HS-5 (cell line): ENCODE measurements at places on chromosomes 1 and 21.

- DNase-seq: no peak
Observed at GRCh38 chr1:235078480-235079381, 49.9 kb downstream of the TOMM20 start.

DNA sequence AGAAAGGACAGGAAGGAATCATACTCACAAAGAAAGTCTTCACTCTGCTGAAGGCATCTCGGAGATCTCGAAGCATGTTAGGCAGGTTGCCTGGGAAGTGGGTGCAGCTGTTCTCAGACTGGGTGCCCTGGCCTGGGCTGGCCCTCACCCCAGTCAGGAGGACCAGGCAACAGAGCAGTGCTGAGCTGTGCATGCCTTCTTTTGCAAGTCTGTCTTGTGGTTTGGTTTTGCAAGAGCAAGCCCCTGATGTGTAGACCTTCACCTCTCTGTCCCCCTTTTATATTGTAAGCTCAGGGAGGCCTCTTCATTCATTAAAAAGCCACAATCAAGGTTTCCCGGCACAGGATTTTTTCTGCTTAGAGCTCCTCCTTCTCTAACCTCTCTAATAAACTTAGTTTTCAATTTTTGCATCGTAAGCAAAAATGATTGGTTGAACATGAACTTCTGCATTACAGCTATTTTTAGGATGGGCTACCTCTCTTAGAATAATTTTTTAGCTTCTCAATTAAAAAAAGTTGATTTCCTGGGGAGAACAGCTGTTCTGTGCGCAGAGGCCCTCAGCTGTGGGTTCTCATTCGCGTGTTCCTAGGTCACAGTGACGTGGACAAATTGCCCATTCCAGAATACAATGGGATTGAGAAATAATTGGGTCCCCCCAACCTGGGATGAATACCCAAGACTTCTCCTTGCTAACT is at the start of gene IL10:
IL10 (minus strand) TSS at position 252 of the 695 bp plus-strand sequence; CDS start at position 193, 59 bp downstream.
- no peak for DNase-seq

GRCh38 chr1:33578557-33579448 is 106.4 kb downstream of the ZSCAN20 start:
- DNase-seq: no peak

DNA sequence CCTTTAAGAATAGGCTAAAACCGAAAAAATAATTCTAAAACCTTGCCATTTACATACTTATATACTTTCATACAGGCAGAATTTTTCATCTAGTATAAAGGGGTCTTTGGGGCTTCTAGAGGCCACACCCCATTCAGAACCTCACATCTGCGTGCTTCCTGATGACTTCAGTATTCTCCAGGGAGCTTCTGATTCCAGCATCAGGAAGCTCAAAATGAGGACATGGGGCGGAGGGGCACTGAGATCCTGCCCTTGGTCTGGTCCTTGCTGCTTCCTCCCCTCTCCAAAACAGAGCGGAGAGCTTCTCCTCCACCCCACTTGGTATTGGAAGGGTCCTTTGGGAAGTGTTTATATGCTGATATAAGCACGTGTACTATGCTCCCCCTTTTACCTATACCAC is 13.8 kb downstream of the PAX7 start:
- no peak for DNase-seq

- DNase-seq: peak; percentile 28
Observed at GRCh38 chr1:81799939-81800694, 617 bp upstream of the ADGRL2 start.

GRCh38 chr1:43951021-43951985 is 4.6 kb downstream of the IPO13 start:
- DNase-seq: no peak

- peak; percentile 56 for DNase-seq
Observed at GRCh38 chr1:17878837-17879236, 123.7 kb downstream of the ACTL8 start.

DNA sequence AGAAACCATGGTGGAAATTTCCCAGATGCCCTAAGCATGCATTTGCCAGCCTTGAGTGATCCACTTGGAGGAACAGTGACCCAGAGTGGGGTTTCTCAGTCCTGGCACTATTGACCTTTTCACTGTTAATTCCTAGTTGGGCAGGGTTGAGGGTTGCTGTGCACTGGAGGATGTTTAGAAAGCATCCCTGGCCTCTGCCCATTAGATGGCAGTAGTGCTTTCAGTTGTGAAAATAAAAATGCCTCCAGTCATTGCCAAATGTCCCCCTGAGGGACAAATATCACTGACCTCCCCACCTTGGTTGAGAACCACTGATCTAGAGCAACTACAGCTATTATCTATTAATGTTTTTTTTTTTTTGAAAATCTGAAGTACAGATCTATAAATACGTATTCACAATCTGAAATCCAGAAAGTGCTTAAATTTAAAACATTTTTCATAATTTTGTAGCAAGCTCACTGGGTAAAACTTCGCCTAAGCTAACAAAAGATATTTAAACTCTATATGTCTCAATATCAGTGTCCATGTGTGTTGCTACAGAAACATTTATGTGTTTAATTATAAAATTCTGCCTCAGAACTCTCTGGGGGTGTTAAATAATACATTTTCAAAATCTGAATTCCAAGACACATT is 27.3 kb downstream of the F3 start:
- DNase-seq: no peak

DNA sequence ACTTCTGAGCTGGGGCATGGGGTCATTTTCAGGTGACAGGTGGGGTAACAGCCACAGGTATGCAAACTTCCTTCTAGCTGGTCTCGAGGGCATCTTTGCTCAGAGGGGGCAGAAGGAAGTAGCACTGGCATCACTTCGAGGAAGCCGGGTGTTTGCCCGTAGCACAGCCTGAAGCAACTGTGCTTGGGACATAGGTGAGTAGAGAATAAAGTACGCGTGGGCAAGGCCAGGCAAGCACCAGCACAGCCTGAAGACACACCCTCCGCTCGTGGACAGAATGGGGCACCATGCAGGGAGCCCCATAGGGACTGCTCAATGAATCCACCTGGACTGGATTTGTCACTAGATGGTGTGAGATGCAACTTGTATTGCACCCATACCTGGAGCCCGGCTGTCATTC is 167.1 kb downstream of the KCNJ6 start:
- DNase-seq: no peak

- no peak for DNase-seq
Observed at GRCh38 chr1:46211051-46211450, 7.9 kb downstream of the LURAP1 start.

DNA sequence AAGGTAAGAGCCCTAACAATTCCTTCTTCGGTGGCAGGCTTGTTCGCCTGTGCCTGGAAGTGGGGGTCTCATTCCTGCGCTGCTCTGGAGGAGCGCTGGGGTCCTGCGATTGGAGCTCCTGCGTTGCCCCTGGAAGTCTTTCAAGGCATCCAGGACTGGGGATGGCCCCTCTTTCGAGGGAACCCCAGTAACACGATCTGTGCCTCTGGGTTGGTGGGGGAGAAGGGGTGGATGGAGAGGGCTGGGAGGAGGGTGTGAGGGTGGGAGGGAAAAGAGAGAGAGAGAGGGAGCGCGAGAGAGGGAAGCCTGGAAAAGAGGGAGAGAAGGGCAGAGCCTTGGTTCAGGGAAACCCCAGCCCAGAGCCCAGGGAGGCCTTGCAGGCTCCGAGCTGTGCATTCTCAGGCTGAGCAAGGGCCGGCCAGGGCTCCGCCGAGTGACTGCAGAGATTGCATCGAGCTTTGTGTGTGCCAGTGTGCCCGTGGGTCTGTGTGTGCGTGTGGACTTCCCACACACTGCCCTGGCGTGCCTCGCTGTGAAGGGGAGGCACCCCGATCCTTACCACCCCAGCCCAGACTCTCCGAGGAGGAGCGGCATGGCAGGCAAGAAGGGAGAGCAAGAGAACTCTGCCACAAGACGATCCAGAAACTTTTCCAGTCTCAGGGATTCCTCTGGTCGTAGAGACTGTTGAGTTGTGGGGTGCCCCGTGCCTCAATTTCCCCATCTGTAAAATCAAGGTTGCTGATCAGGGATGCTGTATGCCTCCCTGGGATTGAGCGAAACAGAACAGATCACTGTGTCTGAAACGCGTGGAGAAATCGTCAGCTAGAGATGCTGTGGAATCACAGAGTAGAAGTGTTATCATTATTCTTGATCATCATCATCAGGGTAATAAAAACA is 619 bp downstream of the BCL9 start:
- DNase-seq: no peak

DNA sequence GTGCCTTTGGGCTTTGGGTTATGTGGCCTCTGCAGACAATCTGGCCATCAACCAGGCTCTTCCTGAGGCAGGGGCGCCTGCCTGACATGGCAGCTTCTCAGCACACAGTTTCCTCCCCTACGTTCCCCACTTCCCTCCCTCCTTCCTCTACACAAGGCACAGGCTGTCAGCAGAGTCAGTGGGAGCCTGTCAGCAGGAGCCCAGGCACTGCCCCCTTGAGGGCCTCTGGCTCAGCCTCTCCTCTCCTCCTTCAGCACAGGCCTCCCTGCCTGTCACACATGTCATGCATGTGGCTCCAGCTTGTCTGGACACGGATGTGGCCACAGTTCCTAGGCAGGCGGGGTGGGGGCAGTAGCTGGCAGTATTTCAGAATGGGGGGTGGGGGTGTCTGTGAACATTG is 52.2 kb upstream of the ARTN start:
- no peak for DNase-seq

- no peak for DNase-seq
Observed at GRCh38 chr1:182121787-182122186, 60.3 kb upstream of the ZNF648 start.

DNA sequence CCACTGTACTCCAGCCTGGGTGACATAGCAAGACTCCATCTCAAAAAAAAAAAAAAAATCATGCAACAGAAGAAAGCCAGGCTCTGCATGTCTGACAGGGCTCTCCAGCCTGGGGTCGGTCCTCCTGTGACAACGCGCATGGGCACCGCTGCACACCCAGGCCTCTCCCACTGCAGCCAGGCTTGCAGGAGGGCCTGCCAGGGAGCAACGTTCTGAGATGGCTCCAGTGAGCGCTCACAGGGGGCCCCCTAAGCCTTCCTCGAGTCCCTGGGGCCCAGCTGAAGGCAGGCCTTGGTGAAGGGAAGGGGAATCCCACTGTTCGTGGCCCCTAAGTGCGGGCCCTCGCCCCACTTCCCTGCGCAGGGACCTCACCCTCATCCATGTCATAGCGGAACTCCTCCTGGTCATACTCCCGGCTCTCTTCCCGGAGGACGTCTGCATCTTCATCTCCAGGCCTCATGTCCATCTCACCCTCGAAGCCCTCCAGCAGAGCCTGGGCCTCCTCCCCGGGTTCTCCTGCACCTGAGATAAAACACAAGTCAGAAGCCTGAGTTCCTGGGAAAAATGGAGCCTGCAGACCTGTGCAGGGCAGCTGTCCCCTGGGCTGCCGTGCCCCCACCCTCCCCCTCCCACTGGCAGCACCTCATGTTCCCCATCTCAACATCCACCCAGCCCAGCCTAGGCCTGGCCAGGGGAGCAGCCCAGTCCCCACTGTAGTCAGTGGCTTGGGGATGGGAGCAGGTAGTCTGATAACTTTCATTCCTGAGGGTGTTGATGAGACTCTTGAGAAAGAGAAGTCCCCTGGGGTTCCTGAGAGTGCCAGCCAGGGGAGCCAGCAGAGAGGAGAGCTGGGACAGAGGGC is 20.3 kb downstream of the RSPH1 start:
- no peak for DNase-seq

GRCh38 chr1:112544751-112545150 is 36.0 kb downstream of the WNT2B start:
- DNase-seq: no peak

DNA sequence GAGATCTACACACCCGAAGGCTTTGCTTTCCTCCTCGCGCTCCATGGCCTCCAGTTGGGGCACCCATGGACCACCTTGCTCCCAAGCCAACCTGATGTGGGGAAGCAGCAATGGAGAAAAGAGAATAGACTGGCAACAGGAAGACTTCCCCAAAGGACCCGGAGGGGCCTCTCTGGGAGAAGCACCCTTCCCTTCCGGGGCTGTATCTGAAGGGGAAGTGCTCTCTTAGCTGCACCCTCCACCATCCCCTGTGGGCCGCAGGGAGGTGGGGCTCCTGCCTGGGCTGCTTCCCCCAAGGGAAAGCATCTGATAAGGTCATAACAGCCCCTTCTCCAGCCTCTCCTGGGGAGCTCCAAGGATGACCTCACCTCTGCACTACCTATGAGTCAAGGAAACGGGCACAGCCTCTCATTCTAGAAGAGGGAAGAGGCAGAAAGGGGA is 100.2 kb downstream of the RIPK4 start:
- DNase-seq: no peak

DNA sequence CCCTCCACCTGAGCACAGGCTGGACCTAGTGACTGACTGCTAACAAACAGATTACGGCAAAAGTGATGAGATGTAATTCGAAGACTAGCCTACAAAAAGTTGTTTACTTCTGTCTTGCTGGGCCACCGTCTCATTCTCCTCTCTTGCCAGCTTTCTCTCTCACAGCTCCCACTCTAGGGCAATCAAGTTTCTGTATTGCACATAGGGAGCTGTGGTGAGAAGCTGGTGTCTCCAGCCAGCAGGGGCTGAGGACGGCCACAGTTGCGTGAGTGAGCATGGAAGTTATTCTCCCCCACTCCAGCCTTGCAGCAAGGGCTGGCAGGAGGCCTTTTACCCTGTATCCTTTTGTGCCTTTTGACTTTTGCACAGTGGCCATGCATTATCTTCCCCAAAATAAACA is 8.6 kb upstream of the COL6A2 start:
- no peak for DNase-seq

DNA sequence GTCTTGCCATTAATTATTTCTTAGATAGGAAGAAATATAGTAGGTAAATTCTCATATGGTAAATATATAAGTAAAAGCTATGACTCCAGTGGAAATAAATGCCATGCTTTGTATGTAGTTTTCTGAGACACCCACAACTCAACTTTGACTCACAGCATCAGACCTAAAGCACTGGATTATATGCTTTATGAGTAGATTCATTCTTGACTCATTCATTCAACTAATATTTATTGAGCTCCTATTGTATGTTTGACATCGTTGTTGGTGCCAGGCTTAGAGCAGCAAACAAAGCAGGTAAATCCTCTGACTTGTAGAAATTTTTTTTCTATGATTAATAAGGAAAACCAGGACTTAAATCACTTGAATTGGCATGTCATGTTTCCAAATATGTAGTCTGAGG is 211.4 kb downstream of the PTPRC start:
- no peak for DNase-seq

- DNase-seq: no peak
Observed at GRCh38 chr1:182292193-182292741, 99.3 kb downstream of the GLUL start.

DNA sequence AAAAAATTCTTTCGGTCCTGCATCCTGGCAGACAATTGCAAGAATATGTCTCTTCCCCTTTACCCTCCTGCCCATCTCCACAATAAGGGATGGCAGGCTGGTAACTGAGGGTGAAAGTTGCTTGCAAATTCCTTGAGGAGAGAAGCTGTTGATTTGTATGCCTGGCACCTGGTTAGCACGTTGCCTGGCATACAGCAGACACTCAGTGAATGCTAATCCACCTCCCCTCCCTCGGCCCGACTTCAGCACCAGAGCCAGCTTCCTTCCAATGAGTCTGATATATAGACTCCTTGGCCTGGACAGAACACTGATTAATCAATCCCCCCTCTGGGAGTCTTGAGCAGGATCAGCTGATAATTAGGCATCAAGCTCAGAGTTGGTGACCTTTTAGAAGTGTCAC is 39.1 kb downstream of the KCNC4 start:
- no peak for DNase-seq
